ENCODE measurements at places on chromosomes 12 and 14. TPM values are rescaled to one million over a fixed set of nuclear protein-coding genes. Genes with fewer than 3 reads are reported as not detected.

- DNase-seq, result no peak
Observed at GRCh38 chr12:31876568-31877424, 82.4 kb upstream of the RESF1 start.

DNA sequence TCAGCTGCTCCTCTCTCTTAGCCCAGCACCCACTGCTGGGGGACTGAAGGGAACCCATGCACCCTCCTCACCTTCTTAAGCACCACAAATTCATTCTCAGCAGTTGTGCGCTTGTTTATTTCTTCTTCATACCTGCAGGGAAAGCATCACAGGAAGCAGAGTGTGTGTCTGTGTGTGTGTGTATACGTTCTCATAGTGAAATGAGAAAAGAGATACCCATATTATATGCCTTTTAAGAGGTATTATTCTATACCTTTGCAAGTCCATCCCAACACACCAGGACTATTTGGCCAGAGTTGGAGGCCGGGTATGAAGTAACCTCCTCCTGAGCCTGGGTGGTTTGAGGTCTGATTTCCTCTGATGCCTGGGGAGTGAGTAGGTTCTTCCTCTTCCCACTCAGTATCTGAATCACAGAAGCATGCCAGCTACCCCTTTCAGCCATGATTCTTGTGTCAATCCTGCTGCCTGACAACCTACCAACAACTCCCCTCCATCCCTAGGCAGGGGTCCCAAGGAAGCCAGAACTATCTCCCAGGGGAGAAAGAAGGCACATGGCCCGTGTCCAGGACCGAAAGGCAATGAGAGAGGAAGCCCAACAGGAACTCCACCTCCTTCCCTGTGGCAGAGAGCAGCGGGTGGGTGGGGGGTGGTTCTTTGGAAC is 3.0 kb downstream of the KRT73 start:
- no peak for DNase-seq

GRCh38 chr12:65853489-65854157 is 29.3 kb downstream of the HMGA2 start:
- peak; percentile 17 for DNase-seq

Gene GLIPR1L1
- not detected for total RNA-seq

Gene PGAM5
- total RNA-seq, result 59.8 TPM

Gene ALG10
- 8.4 TPM for total RNA-seq
